Peyer's patch (tissue), 4 donors: ENCODE measurements at places on chromosomes 1 and 21. TPM values are rescaled to one million over a fixed set of nuclear protein-coding genes. Genes with fewer than 3 reads are reported as not detected.

DNA sequence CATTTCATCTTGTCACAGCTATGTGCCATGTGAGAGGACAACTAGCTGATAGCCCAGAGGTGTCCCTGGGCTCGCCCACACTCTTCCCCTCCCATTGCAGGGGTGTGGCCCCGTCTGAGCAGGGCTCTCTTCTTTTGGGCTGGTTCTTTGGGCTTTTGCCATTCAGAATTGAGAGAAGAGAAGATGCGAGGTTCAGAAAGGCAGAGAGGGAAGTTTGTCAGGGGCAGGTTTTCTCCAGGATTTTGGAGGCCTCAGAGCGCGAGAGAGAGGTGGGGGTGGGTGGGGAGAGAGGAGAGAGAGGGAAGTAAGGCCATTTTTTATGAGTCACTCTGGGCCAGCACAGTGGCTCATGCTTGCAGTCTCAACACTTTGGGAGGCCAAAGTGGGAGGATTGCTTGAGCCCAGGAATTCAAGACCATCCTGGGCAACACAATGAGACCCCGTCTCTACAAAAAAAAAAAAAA is 5.2 kb downstream of the IFI6 start:
- no peak for DNase-seq

The TCP10L gene
- total RNA-seq = not detected

DNA sequence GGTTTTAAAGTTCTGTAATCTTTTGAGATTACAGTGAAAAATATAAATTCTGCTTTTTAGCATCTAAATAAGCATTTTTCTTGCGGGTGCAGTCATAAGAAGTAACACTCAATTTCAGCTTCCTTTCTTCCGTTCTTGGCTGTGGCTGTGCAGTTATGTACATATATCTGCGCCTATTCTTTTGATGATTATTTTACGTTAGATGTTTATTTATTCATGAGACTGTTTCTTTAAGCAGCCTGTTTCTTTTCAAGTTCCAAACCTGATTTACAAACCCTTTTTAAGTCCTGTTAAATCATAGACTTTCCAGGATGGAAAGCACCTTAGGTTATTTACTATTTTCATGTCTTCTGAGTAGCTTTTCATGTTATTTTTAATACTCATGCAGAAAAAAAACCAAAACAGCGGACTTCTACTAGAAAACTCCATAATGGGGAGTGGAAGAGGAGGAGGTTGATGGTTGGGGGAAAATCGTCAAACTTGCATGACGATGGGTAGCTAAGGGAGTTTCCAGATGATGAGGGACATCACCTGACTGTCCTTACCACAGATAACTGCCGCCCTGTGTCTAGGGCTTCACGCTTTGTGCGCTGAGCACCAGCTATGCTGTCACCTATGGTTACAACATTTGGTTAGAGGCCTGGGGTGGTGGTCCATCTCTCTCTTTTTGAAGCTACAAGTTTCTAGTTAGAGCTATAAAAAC is 2.6 kb downstream of the PRDM2 start:
- DNase-seq = no peak

- DNase-seq = no peak
Measured at GRCh38 chr1:35506960-35507912, 50.0 kb downstream of the KIAA0319L start.

The TFAP2E gene
- 1.4 TPM for total RNA-seq

The AADACL3 gene
- total RNA-seq = not detected

GRCh38 chr1:79295967-79296366 is 289.4 kb upstream of the ADGRL4 start:
- DNase-seq = no peak
